ENCODE measurements at places on chromosomes 7 and 10.

GRCh38 chr10:129288999-129289584 is 177.9 kb upstream of the MGMT start:
- DNase-seq: no peak

DNA sequence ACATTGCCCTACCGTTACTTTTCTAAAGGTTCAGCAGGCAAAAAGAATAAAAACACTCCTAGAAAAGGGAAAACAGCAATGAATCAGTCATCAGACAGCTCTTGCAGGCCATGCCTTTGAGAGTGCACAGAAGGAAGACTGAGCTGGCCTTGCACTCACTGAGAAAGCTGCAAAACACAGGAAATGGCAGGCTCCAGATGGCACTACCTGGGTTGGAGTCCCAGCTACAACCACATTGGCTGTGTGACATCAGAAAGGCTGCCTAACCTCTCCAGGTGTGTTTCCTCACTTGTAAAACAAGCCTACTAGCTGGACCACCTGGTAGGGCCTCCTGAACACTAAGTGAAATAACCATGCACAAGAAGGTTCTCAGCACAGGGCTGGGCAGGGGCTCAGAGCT is 113.7 kb downstream of the SFMBT2 start:
- DNase-seq: no peak

DNA sequence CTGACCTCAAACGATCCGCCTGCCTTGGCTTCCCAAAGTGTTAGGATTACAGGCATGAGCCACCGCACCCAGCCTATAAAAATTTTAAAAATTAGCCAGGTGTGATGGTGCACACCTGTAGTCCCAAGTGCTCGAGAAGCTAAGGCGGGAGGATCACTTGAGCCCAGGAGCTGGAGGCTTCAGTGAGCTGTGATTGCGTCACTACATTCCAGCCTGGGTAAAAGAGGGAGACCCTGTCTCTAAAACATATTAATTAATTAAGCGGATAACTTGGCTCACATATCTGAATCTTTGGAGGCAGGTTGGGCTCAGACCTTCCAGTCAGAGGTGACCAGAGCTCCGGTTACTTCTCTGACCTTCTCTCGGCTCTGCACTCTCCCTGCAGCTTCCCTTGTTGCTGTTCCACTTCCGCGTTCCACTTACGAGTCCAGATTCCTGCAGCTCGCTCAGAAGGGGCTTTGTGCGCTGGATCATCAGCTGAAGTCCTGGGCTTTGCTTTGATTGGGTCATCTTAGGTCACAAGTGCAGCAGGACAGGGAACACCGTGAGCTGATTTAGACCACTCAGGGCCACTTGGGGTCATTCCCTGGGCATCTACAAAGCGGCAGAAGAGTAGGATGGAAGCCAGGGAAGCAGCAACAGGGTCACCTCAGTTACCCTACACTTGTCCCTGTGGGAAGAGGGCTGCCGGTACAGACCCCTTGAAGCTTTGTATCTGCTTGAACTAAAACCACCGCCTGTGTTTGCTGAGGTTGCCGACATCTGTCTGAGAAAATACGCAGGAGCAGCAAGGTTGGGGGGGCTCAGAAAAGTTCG is 2.0 kb upstream of the ARPC1B start:
- peak; percentile 79 for DNase-seq

DNA sequence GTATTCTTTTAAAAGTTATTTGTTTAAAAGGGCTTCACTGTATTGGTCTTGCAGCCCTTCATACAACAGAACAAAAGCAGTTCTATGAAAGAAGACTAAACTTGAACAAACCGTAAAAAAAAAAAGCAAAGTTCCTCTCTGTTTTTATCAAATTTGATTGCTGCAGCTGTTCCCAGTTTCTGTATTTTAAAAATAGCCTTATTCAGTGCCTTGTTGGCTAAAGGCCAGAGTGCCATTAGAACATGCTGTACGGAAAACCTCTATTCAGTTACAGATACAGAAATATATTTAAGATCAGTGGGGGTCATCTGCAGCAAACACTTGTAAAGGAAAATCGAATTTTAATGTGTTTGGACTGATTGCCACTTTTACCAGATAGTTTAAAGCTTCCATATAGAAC is 207.8 kb upstream of the ETV1 start:
- peak; percentile 44 for DNase-seq

GRCh38 chr7:29483219-29484104 is 80.2 kb upstream of the PRR15 start:
- no peak for DNase-seq

GRCh38 chr7:106493041-106493731 is 167.8 kb downstream of the CCDC71L start:
- DNase-seq: no peak

- DNase-seq: no peak
Measured at GRCh38 chr7:45921381-45921698, 268 bp upstream of the IGFBP3 start.

- peak; percentile 2 for DNase-seq
Measured at GRCh38 chr7:37853468-37853867, 5.1 kb downstream of the NME8 start.

- peak; percentile 87 for DNase-seq
Measured at GRCh38 chr10:112904000-112904399, 46.0 kb upstream of the TCF7L2 start.

GRCh38 chr7:69685293-69685631 is 87.0 kb downstream of the AUTS2 start:
- no peak for DNase-seq

GRCh38 chr7:128322040-128322643 is 21.6 kb downstream of the RBM28 start:
- peak; percentile 64 for DNase-seq

DNA sequence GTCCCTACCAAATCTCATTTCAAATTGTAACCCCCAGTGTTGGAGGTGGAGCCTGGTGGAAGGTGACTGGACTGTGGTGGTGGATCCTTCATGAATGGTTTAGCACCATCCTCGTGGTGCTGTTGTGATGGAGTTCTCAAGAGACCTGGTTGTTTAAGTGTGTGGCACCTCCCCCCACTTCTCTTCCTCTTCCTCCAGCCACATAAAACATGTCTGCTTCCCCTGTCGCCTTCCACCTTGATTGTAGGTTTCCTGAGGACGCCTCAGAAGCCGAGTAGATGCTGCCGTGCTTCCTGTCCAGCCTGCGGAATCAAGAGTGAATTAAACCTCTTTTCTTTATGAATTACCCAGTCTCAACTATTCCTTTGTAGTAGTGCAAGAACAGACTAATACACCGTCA is 21.0 kb downstream of the GRB10 start:
- no peak for DNase-seq

- DNase-seq: peak; percentile 70
Measured at GRCh38 chr10:73848821-73849489, 25.4 kb downstream of the CAMK2G start.

DNA sequence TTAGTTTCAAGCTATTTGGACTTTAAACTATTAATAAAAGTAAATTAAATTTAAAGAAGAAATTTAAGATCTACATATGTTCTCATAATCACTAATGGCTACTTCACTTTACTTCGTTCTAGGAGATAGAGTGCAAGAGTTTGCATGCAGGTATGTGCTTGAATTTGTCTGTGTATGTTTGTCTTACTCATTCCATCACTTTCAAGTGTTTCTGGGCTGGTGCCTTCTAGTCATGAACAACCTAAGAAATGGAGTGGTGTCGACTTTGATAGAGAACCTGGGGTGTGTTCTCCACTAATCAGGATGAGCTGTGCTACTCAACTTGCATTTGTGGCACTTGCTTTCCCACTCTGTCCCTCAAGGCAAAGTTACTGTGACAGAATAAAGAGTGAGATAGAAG is 169.9 kb downstream of the KCND2 start:
- DNase-seq: no peak

GRCh38 chr7:100574362-100575205 is 884 bp upstream of the SAP25 start:
- no peak for DNase-seq

GRCh38 chr7:68180761-68181160 is 1184.1 kb downstream of the TYW1 start:
- DNase-seq: no peak

DNA sequence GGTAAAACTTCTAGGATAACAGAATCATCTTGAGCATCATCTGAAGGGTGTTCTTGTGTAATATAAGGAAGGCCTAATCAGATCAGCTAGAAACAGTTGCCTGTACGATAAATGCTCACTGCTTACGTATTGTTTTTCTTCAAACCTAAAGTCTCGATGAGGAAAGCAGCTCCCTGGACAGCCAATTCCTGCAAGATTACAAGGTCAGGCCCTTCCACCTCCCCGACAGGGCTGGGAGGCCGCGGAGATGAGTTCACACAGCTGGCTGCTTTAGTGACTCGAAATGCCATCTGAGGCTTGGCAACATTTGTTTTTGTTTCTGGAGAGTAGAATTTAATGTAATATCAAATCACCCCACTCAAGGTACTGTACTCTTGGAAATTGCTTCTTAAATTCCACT is 95.1 kb upstream of the PFKP start:
- DNase-seq: no peak

DNA sequence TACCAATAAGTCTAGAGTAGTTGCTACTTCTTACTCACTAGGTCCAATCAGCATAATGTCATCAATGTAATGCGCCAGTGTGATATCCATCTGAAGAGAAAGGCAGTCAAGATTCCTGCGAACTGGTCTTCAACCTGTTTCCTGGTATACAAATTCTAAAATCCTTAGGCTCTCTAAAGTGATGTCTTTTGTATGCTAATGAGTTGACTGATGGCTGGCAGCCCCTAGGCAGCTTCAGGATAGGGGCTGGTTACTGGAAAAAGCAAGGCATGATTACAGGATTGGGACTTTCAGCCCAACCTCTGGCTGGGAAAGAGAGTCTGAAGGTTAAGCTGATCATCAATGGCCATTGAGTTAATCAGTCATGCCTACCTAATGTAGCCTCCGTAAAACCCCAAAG is 250.2 kb upstream of the PTER start:
- no peak for DNase-seq

- peak; percentile 8 for DNase-seq
Measured at GRCh38 chr7:15889507-15889906, 203.0 kb upstream of the MEOX2 start.

- peak; percentile 85 for DNase-seq
Measured at GRCh38 chr7:28686418-28686800, 271.7 kb downstream of the TRIL start.

- DNase-seq: no peak
Measured at GRCh38 chr10:76012716-76013327, 581.4 kb downstream of the LRMDA start.

- no peak for DNase-seq
Measured at GRCh38 chr7:24908727-24909126, 71.3 kb downstream of the OSBPL3 start.

GRCh38 chr7:150361807-150362621 is 6.6 kb upstream of the REPIN1 start:
- no peak for DNase-seq

DNA sequence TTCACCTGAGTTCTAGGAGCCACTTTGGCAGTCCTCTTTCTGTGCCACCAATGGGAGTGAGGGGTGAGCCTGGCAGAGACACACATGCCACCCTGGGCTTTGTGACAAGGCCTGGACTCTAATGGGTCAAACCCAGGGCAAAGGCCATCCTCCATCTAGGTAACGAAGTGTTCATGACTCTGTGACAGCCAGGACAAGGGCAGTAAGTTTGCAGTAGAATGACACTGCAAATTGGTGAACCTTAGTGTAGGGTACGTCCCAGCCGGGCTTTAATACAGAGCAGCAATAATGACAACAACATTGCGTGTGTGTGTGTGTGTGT is 43.3 kb downstream of the PAPSS2 start:
- DNase-seq: no peak

GRCh38 chr10:128943111-128943510 is 523.9 kb upstream of the MGMT start:
- DNase-seq: no peak

DNA sequence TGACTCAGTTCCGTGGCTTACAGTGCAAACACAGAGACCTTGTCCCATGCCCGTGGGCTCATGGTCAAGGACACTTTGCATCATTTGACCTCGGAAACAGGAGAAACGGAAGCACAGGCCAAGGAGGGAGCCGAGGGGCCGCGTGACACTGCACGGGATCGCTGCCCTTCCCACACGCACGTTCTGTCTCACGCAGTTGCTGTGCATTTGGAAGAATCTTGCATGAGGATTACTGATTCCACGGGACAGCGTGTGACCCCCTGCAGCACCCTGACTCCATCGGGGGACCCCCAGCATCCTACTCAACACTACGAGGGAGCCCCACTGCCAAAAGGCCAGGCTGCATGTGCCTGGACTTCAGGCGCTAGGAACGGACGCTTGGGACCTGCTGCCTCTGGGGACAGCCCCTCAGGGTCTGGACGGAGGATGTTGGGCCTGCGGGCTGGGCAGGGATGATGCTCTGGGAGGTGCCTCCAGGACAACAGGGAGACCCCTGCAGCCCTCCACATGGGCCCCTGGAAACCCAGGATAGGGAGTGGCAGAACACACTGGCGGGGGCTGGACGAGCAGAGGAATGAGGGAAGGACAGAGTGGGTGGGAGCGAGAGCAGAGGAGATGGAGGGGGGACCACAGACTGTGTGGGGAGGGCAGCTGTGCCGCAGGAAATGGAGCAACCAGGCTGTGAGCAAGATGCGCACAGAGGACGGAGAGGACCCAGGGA is 222.2 kb downstream of the DNAJB6 start:
- DNase-seq: no peak

DNA sequence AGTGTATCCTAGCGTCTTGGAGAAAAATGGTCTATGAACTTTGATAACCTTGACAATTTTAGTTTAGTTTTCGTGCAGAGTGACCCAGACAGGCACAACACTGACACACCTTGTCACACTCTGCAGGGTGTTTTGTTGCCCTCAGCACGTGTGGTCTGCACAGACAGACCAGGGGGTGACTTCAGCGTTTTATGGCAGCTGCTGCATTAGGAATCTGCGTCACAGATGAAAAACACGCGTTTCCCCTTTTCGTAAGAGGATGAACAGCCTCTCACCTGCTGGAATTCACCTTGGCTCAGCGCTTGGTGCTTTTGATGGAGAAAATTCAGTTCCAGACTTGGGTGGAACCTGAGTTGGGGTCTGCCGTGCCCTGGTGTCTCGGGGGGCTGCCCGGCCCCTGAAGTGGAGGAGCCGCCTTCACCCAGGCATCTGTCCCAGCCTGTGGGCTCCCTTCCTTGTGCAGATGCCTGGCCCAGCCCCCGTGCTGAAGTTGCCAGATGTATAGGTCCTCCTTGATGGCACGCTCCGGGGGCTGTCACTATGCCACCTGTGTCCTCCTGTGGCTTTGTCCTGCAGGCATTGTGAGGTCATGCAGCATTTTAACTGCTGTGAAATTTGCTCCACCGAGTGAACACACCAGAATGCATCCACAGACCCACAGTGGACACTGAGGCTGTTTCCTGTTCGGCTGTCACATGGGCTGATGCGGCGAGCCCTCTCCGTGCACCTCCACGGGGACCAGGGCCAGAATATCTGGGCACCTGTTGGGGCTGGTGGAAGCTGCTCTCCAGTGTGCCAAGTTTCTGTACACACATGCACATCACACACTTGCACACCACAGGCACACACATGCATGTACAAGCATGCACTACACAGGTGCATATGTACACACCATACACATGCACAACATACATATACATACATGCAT is 18.3 kb downstream of the INPP5A start:
- DNase-seq: no peak

- no peak for DNase-seq
Measured at GRCh38 chr10:62402508-62402907, 28.3 kb downstream of the ZNF365 start.
